ENCODE measurements at places on chromosomes 6 and 20.
A peak's percentile ranks its signal among the peaks of the same experiment; 100 is the strongest.

GRCh38 chr6:125804264-125804663 lies 13.5 kb downstream of the NCOA7 start:
- no peak for DNase-seq

DNA sequence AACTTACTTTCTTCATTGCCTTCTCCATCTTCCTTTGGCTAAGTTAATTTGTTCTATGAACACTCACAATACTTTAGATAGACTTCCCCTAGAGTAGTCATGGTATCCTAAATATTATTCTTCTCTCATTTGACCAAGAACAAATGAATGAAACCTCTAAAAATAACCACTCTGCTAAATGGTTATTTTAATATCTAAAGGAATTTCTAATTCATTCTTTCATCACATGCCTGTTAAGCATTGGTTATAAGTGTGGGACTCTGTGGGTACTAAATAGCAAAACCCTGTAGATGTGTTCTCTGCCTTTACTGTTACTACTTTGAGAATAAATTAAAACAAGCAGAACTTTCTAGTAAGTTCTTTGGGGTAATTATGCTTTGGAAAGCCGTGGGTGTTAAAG lies 138.9 kb downstream of the EYA4 start:
- DNase-seq: no peak

DNA sequence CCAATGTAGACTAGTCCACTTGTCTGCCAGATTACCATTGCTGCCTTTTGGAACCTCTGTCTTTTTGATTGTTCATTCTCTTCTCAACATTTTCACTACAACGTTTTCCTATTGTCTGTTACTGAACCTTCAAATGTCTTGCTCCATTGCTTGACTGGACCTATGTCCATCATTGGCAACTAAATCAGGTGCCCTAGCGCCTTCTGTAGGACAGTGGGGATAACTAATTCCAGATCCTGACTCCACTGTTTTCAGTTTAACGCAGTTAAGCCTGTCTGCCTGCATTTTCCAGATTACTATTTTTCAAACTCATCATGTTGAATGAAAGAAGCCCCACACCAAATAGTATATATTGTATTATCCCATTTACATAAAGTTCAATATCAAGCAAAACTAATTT lies 433.6 kb downstream of the RNF144B start:
- no peak for DNase-seq

GRCh38 chr20:53581444-53582250 lies 12.0 kb downstream of the ZNF217 start:
- no peak for DNase-seq

GRCh38 chr20:7736336-7736735 lies 203.9 kb downstream of the HAO1 start:
- no peak for DNase-seq

GRCh38 chr6:156507106-156507505 lies 270.1 kb upstream of the ARID1B start:
- DNase-seq: no peak

GRCh38 chr6:146595972-146596731 lies 2.6 kb upstream of the ADGB start:
- DNase-seq: no peak

DNA sequence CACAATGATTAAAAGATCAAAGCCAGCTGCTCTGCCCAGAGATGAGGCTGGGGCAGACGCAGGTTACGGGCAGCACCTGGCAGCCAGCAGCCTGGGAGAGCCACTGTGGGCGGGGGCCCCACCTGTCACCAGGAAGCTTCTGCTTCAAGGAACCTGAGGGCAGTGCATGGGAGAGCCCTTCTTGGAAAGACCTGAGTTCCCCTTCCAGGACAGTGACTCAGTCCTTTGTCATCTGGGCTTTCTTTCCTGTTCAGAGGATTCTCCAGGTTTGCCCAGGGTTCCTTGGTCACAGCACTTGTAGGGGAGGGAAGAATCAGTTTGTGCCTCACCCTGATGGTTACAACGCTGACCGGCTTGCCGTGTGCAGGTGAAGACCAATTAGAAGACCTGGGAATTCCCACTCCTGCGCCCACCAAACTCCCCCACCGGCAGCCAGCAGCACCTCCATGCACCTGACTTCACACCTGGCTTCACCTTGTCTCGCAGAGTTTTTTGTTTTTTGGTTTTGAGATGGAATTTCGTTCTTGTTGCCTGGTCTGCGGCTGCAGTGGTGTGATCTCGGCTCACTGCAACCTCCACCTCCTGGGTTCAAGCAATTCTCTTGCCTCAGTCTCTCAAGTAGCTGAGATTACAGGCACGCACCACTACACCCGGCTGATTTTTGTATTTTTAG lies 2.0 kb downstream of the ZBP1 start:
- peak; percentile 38 for DNase-seq

DNA sequence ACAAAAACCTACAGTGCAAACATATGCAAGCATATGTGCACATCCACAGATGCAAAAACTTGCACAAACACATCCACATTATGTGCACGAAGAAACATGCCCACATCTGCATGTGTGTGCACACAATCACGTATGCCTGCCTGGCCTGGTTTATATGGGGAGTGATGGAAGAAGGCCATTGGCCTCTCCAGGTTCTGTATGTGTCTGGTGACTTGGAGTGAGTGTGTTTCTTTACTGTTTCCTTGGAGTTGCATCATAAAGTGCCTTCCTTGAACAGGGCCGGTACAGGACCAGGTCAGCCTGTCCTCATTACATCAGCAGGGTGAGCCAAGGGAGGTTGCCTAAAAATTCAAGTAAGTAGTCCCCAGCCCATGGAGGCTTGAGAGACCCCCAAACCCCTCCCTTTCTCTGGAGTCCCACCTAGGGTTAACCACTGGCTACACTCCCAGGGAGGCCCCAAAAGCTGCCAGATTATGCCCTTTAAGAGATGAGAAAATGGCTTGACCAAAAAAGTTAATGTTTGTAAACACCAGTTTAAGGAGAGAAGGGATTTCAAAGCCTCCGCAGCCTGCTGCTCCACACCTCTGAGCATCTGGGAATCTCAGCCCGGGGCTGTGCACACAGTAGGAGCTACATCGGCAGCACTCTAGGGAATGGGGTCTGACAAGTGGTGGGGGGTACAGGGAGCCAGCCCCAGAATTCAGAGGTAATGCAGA lies 140.8 kb downstream of the VEGFA start:
- no peak for DNase-seq

- DNase-seq: no peak
Measured at GRCh38 chr6:112343390-112343789, 3.7 kb upstream of the RFPL4B start.

DNA sequence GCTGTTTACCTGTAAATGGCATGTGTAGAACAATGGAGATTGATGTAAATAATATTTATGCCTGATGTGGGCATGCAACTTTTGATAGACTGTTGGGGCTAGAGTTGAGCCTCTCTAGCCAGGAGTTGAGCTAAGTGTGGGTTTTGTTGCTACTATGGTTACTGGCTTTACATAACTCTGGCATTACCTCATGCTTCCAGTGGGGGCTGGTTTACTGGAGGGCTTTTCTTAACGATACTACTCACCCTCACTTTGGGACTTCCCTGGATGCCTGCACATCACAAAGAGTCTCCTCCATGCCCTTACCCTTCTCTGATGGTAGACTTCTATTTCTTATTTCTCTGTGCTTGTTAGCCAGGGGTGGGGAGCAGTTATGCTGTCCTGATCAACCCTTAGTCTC lies 524.6 kb upstream of the CDH4 start:
- no peak for DNase-seq

DNA sequence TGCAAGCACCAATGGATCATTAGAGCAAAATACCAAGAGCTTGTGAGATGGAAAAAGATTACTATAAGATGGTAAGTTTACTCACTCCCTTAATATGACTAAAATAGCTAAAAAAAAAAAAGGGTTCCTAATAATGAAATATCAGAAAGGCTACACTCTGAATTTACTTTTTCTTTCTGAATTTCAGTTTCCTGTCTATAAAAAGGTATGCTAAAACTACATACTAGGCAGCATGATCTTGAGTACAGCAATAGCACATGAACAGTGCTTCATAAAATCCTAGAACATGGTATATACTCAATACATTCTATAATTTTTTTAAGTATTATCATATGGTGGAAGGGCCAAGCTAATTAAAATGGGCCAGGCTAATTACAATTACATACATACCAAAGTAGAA lies 24.0 kb upstream of the FAM135A start:
- DNase-seq: no peak

- no peak for DNase-seq
Measured at GRCh38 chr6:36523936-36524499, 23.3 kb downstream of the STK38 start.

DNA sequence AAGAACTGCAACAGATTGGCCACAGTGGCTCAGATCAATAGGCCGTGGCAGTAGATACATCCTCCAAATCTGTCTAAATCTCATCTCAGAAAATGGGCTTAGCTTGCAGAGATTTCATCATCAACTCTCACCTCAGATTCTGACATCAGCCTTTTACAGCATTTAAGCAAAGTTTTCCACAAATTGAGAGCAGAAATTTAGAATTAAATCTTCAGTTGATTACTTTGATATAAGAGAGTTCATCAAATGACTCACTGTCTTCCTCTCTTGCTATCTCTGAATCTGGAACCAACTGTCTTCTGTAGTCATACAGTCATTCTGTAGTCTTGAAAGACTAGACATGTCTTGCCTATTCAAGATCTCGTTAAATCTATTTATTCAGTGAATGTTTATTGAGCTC lies 45.2 kb upstream of the CTAGE9 start:
- no peak for DNase-seq

GRCh38 chr6:71982389-71982788 lies 96.0 kb downstream of the RIMS1 start:
- no peak for DNase-seq

GRCh38 chr6:37531437-37532036 lies 31.8 kb upstream of the CCDC167 start:
- DNase-seq: no peak

GRCh38 chr6:107080036-107080435 lies 35.3 kb downstream of the BEND3 start:
- no peak for DNase-seq

DNA sequence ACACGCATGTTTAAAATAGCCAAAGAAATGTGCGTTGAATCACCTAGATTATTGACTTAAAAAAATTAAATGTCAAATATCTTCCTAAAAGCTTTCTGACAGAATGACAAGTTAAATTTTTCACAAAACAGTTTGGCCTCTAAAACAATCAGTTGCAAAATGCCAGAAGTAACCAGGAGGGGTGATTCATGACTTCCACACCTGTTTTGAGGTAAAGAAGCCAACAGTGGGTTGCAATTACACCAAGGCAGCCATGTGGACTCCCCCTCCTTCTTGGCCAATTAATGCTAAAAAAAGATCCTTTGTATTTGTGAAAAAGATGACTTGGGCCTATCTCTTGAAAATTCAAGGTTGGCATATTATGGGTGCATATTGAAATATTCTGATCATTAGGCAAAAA lies 424.8 kb downstream of the CBLN4 start:
- DNase-seq: no peak
